Kidney (tissue), 22 donors: ENCODE measurements at places on chromosomes 2 and 18.
A peak's percentile ranks its signal among the peaks of the same experiment; 100 is the strongest.

DNA sequence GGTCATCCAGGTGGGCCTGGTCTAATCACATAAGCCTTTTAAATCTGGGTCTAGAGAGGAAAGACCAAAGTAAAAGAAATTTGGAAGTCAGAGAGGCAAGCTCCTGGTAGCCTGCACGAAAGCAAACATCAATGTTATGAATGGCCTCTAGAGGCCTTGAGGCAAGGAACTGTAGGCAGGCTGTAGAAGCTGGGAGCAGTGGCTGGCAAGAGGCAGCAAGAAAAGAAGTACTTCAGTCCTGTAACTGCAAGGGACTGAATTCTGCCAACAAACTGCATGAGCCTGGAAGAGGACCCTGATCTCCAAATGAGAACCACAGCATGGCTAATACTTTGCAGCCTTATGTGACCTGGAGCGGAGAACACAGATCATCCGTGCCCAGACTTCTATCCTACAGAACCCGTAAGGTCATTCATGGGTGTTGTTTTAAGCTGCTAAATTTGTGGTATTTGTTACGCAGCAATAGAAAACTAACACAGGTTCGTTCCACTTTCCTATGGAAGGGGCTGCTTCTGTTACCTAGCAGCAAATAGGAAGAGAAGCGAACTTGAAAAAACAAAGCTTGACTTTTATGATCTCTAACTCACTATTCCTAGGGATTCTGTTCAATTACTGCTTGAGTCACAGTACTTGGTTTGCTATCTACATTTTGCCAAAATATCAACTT, 1.2 kb downstream of the IMMT start:
- DNase-seq, result no peak

DNA sequence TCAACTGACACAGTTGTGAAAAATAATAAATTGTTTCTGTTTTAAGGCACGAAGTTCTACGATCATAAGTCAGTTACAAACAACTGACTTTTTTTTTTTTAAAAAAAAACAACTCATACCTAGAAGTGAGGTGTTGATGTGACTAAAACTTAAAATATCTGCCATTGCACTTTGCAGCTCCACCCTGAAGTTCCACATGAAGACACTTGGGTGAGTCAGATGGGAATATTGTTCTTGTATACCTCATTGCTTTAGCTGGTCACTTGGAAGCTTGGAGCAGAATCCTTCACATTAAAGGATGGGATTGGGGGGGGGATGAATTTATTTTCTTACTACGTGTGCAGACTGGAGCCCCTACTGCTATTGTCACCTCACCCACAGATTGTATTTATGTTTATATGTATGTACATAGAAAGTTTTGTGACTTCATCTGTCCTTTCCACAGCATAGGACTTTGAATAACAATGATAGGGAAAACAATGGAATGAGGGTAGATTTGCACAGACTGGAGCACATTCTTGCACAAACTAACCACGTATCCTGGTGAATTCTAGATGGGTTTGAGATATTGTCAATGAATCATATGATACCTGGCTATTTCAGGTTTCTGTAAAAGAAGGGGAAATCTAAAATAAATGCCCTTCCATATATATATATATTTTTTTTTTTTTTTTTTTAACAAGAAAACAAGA, 57.9 kb upstream of the ARHGAP15 start:
- no peak for DNase-seq

DNA sequence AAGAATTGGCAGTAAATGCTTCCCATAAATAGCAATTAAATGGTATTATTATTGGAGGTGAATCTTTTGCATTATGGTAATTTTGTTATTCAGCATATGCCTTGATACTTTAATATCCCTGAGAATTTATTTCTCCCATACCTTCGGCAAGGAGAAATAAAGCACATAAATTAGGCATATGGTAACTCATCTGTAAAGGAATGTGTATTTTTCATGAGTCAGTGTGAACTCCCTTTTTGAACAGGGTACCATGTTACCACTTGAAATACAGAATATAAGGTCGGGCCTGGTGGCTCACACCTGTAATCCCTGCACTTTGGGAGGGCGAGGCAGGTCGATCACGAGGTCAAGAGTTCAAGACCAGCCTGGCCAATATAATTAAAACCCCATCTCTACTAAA, 18.4 kb downstream of the METTL21A start:
- DNase-seq, result no peak

DNA sequence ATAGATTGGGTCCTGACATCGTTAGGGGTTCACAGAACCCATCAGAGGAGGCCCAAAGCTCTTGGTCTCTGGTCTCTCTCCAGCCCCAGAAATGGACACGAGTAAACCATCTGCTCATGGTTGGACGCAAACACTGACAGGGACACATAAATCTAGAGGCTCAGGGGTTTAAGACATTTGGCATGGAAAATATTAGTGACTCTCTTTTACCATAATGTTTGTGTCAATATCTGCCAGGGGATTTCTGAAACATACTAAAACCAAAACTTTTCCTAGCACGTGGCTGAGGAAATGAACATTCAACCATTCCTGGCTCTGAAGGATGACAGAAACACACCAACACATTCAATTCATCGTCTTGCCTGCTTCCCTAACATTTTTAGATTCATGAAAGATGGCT, 226.2 kb downstream of the SP3 start:
- no peak for DNase-seq

- no peak for DNase-seq
These were observed 24.5 kb upstream of the KCNE4 start for GRCh38 chr2:223027442-223027841.

DNA sequence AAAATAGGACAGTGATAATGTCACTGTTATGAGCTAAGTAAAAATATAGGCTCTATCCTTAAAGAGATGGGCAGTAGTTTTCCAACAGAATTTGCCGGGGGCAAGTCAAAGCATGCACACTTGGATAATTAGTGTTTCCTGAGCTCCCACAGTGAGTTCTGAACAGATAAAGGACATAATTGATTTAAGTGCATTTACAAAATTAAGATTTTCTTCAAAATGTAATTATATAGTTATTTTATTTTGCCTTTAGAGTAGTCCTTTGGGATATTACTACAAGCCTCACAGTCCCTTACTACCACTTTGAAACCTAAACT, 107.6 kb downstream of the RAPGEF4 start:
- DNase-seq, result no peak

GRCh38 chr2:138239902-138240491, 261.6 kb upstream of the SPOPL start:
- no peak for DNase-seq

DNA sequence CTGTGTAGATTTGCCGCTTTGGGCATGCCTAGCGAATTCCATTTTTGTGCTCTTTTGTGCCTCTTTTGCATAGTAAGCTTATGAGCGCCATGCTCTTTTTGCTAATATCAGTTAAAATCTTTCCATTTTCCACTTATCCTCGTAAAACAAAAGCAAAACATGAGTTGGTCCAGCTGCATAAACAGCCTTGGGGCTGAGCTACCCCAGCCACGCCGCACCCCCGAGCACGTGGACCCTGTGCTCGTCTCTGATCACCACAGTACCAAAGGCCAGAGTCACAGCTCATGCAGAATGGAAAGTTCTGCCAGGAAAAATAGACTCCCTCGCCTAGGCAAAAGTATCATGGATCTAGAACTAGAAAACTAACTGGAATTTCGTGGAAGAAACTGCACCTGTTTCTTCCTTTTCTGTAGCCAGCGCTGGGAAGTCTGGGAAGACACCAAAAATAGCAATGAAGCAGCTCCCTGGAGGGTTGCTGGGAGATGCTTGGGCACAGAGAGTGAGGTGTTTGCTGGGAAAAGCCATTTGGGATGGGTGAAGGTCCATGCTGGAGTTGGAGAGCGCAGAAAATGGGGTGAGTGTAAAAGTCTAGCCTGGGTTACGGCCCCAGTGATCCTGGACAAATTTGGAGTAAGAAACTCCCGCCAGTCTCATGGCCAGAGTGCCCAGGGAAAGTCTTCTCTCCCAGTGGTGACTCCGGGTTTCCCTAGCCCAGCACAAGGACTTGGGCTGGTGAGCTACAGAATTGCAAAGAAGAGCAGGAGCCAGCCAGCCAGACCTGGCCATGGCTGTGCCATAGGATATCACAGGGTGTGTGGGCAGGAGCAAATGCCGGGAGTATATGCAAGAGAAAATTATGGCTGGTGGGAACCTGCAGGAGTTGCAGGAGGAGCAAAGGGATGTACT, 218.4 kb downstream of the GBX2 start:
- DNase-seq, result no peak

GRCh38 chr2:230687498-230687897, 25.1 kb upstream of the CAB39 start:
- DNase-seq, result no peak

DNA sequence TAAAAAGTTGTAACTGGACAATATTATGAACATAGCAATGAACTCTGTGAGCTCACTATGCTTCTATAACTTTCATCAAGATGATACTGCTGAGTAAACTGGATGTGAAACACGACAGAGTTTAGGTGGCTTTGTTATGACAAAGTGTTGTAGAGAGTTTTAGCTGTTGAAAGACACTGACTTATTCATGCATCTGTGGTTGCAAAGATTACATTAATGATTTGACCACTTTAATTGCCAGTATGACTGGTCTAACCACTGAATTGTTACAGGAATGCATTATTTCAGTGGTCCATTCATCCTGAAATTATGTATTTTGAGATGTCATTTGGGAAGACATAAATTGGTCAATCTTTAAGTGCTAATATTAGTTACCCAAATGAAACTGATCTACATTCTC, 117.9 kb downstream of the SPHKAP start:
- no peak for DNase-seq

DNA sequence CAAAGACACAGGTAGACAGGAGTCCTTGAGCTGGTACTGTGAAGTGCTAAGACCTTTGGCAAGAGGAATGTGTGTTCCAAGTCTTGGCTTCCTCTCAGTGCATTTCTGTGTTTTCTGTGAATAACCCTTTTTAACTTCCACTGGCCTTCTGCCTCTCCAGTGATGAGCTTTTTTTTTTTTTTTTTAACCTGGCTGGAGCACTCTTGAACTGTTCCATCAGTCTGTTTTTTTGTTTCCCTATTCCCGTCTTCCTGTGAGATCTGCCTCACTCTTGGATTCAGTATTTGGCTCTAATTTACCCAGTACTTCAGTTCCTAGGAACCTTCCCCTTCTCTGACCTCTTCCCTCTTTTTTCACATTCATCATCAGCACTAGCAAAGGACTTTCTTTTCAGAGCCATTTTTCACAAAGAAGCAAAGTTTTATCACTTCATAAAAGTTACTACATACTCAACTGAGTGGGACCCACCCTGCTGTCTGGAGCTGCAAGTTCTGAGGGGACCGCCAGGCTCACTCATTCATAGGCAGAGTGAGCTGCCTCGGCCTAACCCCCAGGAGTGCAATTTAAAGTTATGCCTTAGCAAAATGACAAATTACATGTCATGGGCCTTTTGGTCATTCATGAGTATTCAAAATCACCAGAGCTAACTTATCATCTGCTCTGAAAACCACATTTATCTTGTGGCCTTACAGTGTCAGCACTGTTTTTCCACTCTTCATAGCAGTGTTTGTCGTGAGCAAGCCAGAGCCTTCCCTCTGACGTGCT, 126.9 kb upstream of the DAPL1 start:
- DNase-seq, result peak; percentile 48

- DNase-seq, result peak; percentile 95
These were observed at the start of gene B3GNT2 for GRCh38 chr2:62195421-62196277. B3GNT2 (plus strand) TSS chr2:62196115; CDS start chr2:62222221, 26,106 bp downstream.

GRCh38 chr2:140186313-140186712, 1406.1 kb upstream of the NXPH2 start:
- DNase-seq, result no peak

DNA sequence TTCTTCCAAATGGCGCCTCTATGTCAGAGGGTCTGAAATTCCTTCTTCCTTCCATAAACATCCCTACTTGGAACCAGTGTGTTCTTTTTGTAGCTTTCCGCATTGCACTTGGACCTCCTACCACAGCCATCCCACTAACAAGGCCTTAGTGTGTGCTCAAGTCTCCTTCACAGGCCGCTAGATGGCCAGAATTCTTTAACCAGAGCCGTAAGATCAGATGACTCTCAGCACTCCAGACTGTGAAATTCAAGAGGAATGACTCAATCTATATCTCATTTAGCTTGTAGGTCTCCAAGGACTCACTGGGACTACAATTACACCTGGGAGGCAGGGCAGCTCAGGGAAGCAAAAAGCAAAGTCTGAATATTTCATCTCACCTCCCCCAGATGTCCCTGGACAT, 298.9 kb downstream of the EIPR1 start:
- DNase-seq, result no peak

- no peak for DNase-seq
These were observed 28.7 kb upstream of the DCC start for GRCh38 chr18:52311331-52311730.

DNA sequence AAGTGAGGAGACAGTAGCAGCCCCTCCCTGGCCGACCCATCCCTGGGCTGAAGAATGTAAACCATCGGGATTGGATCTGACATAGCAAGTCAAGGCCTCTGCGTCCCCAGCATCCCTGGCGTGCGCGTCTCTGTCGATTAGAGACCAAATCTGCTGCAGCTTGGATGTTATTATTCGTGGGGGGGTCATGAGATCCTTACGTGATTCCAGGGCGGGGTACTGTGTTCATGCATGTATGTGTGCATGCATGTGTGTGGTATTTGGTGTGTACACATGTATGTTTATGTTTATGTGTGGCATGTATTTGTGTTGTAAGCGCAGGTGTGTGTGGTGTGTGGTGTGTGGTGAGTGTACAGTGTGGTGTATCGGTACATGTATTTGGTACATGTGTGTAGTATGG, 741.8 kb upstream of the SALL3 start:
- no peak for DNase-seq

GRCh38 chr2:30288561-30288960, 57.2 kb downstream of the LBH start:
- no peak for DNase-seq

- DNase-seq, result peak; percentile 79
These were observed 244.6 kb downstream of the BCL2 start for GRCh38 chr18:63074981-63075404.

DNA sequence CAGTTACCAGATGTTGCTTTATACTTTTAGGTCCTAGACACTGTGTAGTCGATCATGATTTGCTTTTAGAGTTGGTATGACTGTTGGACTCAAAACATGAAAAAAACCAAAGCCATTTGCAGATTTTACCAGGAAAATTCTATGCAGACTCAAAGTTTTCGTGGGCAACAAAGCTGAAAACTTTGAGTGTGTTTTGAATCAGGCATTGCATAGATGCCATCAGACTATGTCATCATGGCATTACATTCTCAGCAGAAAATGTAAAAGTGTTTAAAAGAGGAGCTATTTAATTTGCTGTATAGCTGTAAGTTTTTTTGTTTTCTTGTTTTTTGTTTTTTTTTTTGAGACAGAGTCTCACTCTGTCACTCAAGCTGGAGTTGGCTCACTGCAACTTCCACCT, 43.5 kb upstream of the ELAC1 start:
- no peak for DNase-seq

- no peak for DNase-seq
These were observed 120.3 kb downstream of the MEP1B start for GRCh38 chr18:32310101-32310500.

DNA sequence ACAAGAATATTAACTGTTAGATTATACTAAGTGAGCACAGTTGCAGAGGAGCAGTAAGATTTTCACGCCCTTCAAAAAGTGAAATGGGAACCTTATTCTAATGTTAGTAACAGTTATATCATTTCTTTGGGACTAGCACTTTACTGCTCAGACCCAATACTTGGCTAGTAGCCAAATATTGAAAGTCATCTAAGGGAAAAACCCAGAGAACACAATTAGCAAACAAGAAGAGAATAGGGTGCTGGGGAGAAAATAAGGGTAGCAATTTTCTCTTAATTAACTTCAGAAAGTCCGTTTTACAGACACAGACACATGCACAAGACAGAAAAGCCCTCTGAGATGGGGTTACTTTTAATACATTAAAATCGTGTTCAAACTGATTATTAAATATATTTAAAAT, 71.8 kb downstream of the ID2 start:
- DNase-seq, result no peak

GRCh38 chr2:12287220-12287751, 429.4 kb upstream of the TRIB2 start:
- no peak for DNase-seq
